Activated T-cell treated with anti-CD3 and anti-CD28 coated beads, Interleukin-2, amount 50 U/mL, for 72 hours (primary cell): ENCODE measurements at places on chromosomes 6 and 20. TPM values are rescaled to one million over a fixed set of nuclear protein-coding genes. Genes with fewer than 3 reads are reported as not detected.

MROH8 gene
- 5.2 TPM for total RNA-seq

MUC21 gene
- total RNA-seq: not detected

SYNDIG1 gene
- not detected for total RNA-seq

BCAS1 gene
- not detected for total RNA-seq

NR2E1 gene
- not detected for total RNA-seq

BAG2 gene
- total RNA-seq: 5.8 TPM

PRR18 gene
- total RNA-seq: 0.07 TPM

ECT2L gene
- total RNA-seq: not detected
